HCEC 1CT (cell line): ENCODE measurements at places on chromosomes 6 and 20.

- DNase-seq, result peak; percentile 97
These were observed 248.5 kb downstream of the BTBD3 start for GRCh38 chr20:12166053-12166717.

GRCh38 chr6:137146206-137146605 lies 27.2 kb downstream of the IL22RA2 start:
- no peak for DNase-seq

DNA sequence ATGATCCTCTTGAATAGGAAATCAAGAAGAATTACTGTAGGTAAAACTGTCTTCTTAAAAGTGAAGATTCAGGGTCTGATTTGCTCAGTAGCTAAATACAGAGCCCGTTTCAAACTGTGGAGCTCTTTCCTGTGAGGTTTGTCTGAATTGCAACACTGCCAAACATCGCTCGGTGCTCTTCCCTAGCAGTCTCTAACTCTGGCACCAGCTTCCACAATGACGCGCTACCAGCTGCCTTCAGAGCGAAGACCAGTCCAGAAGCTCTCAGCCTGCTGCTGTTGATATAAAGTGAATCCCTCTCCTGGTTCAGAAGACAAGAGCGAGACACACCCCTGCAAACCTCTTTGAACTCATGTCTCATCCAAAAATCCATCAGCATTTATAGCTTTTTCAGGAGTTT lies 447.0 kb downstream of the LMBRD1 start:
- no peak for DNase-seq

DNA sequence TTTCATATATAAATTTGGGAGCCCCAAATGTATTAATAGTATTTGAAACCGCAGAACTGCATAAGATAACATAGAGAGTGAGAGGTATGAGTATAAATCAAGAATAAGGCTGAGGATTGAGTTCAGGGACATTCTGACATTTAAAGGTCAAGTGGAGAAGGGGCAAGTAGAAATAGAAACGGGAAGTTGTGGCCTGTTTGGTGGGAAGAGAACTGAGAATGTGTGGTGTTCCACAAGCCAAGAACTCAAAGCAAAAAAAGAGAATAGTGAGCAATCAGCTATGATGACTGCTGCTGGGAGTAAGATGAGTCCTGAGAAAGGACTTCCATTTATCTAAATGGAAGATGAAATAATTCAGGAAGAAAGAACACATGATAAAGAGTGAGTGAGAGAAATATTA lies 418.4 kb downstream of the CD109 start:
- no peak for DNase-seq

GRCh38 chr6:7171119-7171518 lies 63.4 kb downstream of the RREB1 start:
- DNase-seq, result no peak

GRCh38 chr20:14198416-14198815 lies 139.0 kb downstream of the FLRT3 start:
- DNase-seq, result no peak

- no peak for DNase-seq
These were observed 973 bp downstream of the TRIM38 start for GRCh38 chr6:25963426-25964123.

DNA sequence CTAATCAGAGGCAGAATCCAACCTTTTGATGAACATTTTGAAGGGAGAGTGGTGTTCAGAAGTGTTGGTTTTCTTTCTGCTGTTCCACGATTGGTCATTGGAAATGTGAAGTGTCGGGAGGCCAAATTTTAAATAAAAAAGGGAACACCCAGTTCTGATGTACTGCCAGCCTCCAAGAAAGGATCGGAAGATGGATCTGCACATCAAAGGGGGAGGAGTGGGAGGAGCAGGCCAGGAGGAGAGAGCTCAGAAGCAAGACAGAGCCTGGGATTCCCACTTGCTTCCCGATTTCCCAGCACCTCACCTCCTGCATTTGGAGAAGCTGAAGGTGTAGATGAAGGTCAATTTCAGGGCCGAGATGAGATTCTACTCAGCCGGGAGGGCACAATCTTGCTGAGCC lies 55.9 kb upstream of the NAA20 start:
- no peak for DNase-seq

DNA sequence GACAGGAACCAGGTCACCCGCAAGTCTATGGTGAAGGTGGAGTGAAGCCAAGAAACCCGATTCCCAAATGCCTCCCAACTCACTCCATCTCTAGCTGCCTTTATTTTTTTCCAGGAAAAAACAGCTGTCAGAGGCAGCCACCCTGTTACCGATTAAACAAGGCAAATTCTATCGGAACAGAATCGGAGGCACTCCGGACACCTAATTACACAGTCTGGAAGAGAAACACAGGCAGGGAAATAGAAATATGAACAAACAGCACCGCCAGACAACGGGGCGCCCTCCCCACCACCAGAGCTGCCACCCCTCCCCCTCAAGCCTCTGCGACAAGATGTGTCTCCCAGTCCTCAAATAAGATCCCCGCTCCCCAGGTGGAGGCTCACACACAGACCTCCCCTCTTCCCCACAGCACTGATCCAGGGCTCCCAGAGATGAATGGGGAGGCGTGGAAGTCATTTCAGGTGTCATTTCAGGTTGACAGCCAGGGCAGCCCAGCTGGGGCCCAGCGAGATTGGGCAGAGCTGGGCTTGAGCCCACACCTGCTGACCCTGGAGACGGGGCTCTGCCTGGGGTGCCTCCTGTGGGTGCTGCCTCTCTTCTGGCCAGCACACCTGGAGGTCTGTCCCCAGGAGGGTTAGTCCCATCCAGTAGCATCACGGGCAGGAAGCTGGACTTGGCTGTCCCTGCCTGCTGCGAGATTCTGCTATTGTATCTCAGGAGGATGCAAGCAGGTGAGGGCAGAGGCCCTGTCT lies 19.8 kb upstream of the VSTM2L start:
- DNase-seq, result no peak

- DNase-seq, result peak; percentile 39
These were observed 56.3 kb upstream of the TULP1 start for GRCh38 chr6:35569011-35569461.

- no peak for DNase-seq
These were observed 39.8 kb downstream of the HIVEP1 start for GRCh38 chr6:12051861-12052368.

GRCh38 chr20:60947819-60948218 lies 304.2 kb upstream of the CDH4 start:
- no peak for DNase-seq

DNA sequence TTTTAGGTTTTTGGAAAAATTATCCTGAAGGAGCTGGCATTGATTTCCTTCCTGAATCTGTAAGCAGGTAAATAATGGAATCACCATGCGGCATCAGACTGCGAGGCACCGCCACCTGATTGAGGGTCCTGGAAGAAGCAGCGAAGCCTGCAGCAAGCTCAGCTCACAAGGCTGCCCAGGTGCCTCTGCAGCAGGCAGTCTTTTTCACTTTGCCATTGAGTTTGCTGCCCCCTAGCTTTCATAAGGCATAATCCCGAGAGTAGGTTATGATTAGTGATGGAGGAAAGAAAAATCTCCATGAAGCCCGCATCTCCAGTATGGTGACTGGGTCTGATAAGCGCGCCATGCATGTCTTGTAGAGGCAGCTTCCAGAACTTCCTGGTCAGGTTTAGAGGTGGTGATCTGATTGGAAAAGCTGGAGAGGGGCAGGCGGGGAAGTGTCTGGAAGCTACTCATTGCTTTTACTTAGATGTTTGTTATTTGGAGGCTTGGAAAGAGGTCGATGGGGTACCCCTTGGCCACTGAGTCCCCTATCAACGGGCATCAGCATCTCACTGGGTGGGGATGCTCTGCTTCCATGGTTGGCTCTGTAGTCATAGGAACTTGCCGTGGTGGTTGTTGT lies 26.7 kb downstream of the IYD start:
- no peak for DNase-seq

- no peak for DNase-seq
These were observed 112.2 kb upstream of the PREP start for GRCh38 chr6:105515054-105515453.

DNA sequence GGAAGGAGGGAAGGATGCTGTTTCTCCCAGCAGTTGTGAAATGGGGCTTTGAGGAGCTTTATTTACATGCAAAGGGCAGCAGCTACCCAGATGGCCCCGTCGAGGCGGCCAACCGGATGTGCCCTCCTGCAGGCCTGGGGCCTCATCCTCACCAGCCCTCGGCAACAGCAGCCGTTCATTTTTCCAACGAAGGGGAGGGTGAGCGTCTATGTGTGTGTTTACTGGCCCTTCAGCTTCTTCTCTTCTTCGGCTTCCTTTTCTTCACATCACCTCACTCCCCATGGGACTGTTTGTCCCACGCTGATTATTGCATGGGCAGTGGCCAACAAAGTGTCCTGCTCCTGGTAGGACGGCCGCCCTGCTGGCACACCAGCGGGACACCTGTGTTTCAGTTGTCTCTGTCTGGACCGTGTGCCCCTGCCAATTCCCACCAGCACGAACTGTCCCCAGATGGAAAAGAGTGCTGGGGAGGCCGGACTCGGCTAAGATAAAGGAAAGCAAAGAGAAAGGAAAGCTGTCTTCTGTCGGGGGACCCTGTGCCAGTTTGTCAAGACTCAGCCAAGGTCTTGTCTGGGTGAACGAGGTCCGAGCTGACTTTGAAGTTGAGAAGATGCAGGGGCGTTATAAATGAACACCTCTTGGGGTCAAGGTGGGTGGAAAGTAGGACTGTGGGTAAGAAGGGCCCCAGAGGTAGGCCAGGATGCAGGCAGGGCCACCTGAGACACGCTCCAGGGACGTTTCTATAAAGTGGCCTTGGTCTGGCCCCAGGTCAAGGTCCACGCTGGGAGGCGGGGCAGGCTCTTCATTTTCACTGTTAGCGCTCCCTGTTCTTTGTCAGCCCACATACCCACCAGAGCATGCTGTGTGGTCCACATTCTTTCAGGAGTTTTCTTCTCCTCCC lies 57.0 kb downstream of the FAM50B start:
- DNase-seq, result no peak
